Left ventricle myocardium inferior (tissue), 1 donor: ENCODE measurements at places on chromosomes 11 and 22. TPM values are rescaled to one million over a fixed set of nuclear protein-coding genes. Genes with fewer than 3 reads are reported as not detected.

GRCh38 chr11:86680716-86681482 is 8.5 kb upstream of the ME3 start:
- no peak overlapping the region for H3K4me3 ChIP-seq
- no peaks in the 10 kb centered on the region for H3K27me3 ChIP-seq
- peaks cover 60% of the 10 kb centered on the region for H3K4me1 ChIP-seq
- no peaks in the 10 kb centered on the region for H3K36me3 ChIP-seq

DNA sequence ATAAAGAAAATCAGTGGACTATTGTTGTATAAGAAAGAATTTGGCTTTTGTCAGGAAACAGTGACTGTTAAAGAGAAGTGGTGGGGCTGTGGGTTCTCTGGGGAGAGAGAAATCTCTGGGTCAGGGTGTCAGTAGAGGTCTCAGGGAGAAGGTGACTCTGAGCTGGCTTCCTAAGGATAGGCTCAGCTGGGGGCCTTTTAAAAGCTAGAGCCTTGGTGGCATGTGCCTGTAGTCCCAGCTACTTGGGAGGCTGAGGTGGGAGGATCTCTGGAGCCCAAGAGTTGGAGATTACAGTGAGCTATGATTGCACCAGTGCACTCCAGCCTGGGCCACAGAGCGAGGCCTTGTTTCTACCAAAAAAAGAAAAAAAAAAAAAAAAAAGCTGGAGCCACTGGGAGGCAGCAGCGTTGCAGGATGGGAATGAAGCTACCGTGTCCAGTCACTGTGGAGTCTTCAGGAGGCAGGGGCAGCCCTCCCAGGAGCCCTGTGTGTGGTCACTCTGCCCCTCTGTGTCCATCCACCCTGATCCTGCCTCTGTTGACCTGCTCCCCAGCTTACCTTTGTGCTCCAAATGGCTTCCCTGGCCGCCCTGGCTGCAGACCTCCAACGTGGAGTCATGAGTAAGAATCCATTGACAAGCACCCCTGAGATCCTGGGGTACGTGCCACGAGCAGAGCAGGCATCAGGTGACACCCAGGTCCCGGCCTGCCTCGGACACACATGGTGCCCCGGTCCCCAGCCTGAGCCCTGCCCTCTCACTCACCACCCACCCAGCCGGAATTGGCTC is 5.4 kb upstream of the MIF start:
- no peak for DNase-seq
- peak overlapping the region; percentile 38 for H3K27ac ChIP-seq
- H3K4me1 ChIP-seq: peaks cover 5% of the 10 kb centered on the region
- no peaks in the 10 kb centered on the region for H3K27me3 ChIP-seq
- no peak overlapping the region for H3K4me3 ChIP-seq

DNA sequence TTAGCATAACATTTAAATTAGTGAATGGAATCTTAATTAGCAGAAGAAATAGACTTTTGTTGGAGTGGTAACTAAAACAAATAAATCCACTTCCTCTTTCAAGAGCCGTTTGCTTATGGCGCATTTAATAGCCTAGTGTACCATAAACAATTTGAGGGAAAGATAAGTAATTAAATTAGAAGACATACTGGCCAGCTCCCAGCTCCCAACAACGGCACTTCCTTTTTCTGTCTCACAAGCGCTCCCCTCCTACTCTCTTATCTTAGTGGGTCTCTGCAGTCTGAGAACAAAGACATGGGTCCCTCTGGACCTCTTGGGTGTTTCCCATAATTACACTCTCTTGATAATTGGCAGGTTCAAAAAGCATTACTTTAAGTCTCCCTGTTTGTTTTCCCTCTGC is 146.0 kb downstream of the OPCML start:
- H3K4me1 ChIP-seq: peaks cover 19% of the 10 kb centered on the region
- no peaks in the 10 kb centered on the region for H3K36me3 ChIP-seq
- H3K27me3 ChIP-seq: peaks cover 34% of the 10 kb centered on the region
- no peak overlapping the region for H3K4me3 ChIP-seq
- H3K27ac ChIP-seq: no peak overlapping the region
- no peak for DNase-seq

DNA sequence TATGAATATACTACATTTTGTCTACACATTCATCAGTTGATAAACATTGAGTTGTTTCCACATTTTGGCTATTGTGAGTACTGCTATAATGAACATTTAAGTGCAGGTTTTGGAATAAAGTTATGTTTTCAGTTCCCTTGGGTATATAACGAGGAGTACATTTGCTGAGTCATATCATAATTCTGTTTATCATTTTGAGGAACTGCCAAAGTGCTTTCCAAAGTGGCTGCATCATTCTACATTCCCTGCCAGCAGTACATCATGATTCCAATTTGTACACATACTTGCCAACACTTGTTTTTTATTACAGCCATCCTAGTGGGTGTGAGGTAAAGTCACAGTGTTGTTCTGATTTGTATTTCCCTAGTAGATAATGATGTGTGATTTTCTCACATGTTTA is 1458.6 kb upstream of the TENM4 start:
- H3K4me1 ChIP-seq: peaks cover 3% of the 10 kb centered on the region
- no peaks in the 10 kb centered on the region for H3K27me3 ChIP-seq
- no peak overlapping the region for H3K27ac ChIP-seq
- DNase-seq: no peak
- no peak overlapping the region for H3K4me3 ChIP-seq

DNA sequence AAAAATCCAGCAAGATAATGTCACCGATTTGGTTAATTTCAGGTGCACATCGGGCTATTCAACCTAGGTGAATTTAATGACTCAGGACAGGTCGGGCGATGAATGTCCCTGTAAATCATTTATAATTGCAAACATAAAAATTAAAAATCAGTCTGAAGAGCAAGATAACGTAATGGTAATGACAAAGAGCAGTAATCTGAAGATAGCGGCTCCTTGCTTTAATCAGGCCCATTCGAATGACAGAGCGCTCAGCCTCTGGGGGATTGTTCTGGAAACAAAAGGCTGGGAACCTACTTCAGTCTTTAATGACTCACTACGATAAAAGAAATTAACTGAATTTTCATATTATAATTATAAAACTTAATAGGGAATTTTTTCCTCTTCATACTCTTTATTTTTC is 61.3 kb downstream of the RCN1 start:
- H3K4me1 ChIP-seq: peaks cover 18% of the 10 kb centered on the region
- H3K4me3 ChIP-seq: peak overlapping the region; percentile 46
- peaks cover 19% of the 10 kb centered on the region for H3K27me3 ChIP-seq
- H3K36me3 ChIP-seq: no peaks in the 10 kb centered on the region

- H3K4me3 ChIP-seq: peak overlapping the region; percentile 72
- peak overlapping the region; percentile 96 for H3K27ac ChIP-seq
- no peaks in the 10 kb centered on the region for H3K27me3 ChIP-seq
- H3K4me1 ChIP-seq: peaks cover 45% of the 10 kb centered on the region
- no peak for DNase-seq
- H3K36me3 ChIP-seq: peaks cover 59% of the 10 kb centered on the region
Measured at GRCh38 chr11:62592989-62593421, 1.7 kb upstream of the TUT1 start.

GRCh38 chr22:36332623-36333332 is 55.0 kb downstream of the MYH9 start:
- no peak for DNase-seq
- H3K27ac ChIP-seq: peak overlapping the region; percentile 100
- H3K27me3 ChIP-seq: no peaks in the 10 kb centered on the region
- H3K36me3 ChIP-seq: peaks cover 31% of the 10 kb centered on the region

GRCh38 chr11:33692013-33692504 is 8.6 kb downstream of the C11orf91 start:
- H3K4me1 ChIP-seq: peaks cover 90% of the 10 kb centered on the region
- peak overlapping the region; percentile 93 for H3K27ac ChIP-seq
- H3K36me3 ChIP-seq: no peaks in the 10 kb centered on the region

DNA sequence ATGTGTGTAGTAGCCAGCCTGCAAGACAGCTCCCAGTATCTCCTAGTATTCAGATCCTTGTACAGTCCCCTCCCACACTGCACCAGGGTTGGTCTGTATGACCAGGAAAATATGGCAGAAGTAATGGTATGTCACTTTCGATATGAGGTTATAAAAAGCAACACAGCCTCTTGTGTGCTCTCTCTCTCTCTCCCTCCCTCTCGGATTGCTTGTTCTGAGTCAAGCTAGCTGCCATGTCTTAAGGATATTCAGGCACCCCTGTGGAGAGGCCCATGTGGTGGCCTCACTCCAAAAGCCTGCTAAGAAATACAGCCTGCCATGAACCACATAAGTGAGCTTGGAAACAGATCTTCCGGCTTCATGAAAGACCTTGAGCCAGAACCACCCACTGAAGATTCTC is 25.4 kb downstream of the FXYD6 start:
- no peaks in the 10 kb centered on the region for H3K27me3 ChIP-seq
- no peaks in the 10 kb centered on the region for H3K36me3 ChIP-seq
- H3K27ac ChIP-seq: peak overlapping the region; percentile 33
- no peak overlapping the region for H3K4me3 ChIP-seq

DNA sequence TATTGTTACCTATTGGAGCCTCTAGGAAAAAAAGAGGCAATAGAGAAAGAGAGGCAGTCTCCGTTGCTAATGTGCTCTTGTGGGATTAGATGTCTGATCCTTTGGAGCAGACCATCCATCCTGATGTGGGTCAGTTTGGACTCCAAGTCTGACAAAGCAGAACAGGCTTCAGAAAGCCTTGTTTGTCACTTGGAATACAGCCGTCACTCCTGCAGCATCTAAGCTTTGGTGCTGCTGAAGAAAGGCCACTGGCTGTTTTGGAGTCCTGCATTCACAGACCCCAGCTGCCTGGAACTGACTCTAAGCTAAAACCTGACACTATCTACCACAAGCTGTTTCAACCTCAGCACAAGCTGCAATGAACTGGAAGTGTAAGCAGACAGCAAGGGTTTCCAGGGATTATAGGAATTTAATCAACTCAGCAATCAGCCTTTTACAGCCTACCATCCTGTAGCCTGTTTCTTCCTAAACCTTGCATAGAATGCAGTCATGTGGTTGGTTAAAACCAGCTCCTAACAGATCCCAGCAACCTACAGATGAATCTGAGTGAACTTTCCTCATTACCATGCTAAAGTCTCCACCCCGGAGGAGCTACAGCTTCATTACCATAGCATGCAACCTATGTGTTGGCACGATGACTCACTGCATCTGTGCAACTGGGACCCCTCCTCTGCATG is 3.7 kb upstream of the PLAAT4 start:
- H3K4me3 ChIP-seq: no peak overlapping the region
- no peak for DNase-seq
- no peak overlapping the region for H3K27ac ChIP-seq
- H3K27me3 ChIP-seq: no peaks in the 10 kb centered on the region

- H3K27me3 ChIP-seq: no peaks in the 10 kb centered on the region
- no peak overlapping the region for H3K27ac ChIP-seq
- H3K4me3 ChIP-seq: no peak overlapping the region
- no peak for DNase-seq
- H3K4me1 ChIP-seq: no peaks in the 10 kb centered on the region
Measured at GRCh38 chr11:80239217-80239616, 798.4 kb upstream of the TENM4 start.

DNA sequence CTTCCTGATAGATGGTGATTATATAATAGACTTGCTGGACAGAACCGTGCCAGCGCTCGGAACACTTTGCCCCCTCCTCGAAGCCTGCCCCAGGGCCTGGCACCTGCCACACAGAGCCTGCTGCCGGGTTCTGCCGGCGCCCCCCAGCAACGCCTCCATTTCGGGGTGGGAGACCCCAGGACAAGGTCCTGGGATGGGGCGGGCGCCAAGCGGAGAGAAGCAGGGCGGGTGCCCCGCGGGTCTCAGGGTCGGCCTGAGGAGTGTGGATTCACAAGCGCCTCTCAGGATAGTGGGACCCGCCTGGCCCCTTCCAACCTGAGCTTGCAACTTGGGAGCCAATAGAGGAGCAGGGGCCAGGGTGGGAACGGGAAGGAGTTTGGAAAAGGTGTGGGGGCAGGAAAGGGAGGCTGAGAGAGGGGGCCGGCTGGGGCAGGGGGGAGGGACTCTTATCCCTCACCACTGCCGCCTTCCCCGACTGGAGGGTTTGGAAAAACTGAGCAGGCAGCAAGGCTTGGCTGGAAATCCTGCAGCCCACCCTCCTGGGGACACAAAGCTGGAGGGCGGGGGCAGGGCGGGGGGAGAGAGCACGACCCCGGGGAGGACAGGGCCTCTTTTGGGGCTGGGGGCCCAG is 3.3 kb upstream of the BCL9L start:
- DNase-seq: peak; percentile 69
- H3K27me3 ChIP-seq: no peaks in the 10 kb centered on the region
- H3K4me3 ChIP-seq: peak overlapping the region; percentile 90
- peaks cover 74% of the 10 kb centered on the region for H3K4me1 ChIP-seq
- H3K36me3 ChIP-seq: no peaks in the 10 kb centered on the region
- H3K27ac ChIP-seq: peak overlapping the region; percentile 100

- no peak overlapping the region for H3K27ac ChIP-seq
- H3K4me1 ChIP-seq: peaks cover 20% of the 10 kb centered on the region
Measured at GRCh38 chr11:9005087-9005486, 1.3 kb upstream of the NRIP3 start.

DNA sequence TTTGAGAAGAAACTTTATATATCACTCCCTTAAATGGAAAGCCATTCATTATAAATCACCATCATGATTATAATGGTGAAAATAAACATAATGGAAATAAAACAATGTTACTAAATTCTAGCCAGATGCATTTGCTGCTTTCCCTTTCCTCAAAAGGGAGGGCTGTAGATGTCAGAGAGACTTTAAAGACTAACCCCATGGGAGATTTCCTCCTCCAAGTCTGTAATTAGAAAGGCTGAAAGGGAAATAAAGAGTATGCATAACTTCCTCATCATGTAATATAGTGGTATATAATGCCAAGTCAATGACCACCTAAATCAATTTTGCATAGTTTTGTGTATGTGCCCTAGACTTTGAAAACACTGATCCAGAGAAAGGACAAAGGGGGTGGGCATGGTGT is 6.4 kb downstream of the CD6 start:
- no peak overlapping the region for H3K27ac ChIP-seq
- H3K36me3 ChIP-seq: no peaks in the 10 kb centered on the region
- no peak overlapping the region for H3K4me3 ChIP-seq
- H3K4me1 ChIP-seq: no peaks in the 10 kb centered on the region
- DNase-seq: no peak

GRCh38 chr11:92453055-92453454 is 228.4 kb downstream of the FAT3 start:
- no peaks in the 10 kb centered on the region for H3K4me1 ChIP-seq
- H3K27me3 ChIP-seq: no peaks in the 10 kb centered on the region
- no peak overlapping the region for H3K4me3 ChIP-seq
- H3K36me3 ChIP-seq: no peaks in the 10 kb centered on the region
- DNase-seq: no peak

- no peak overlapping the region for H3K4me3 ChIP-seq
- no peak for DNase-seq
- H3K27ac ChIP-seq: no peak overlapping the region
- peaks cover 28% of the 10 kb centered on the region for H3K4me1 ChIP-seq
- peaks cover 4% of the 10 kb centered on the region for H3K36me3 ChIP-seq
Measured at GRCh38 chr11:116882386-116882785, 45.0 kb upstream of the APOA1 start.

Gene SCUBE2
- total RNA-seq: 1.8 TPM

Gene PRODH
- 13.3 TPM for total RNA-seq

Gene CCDC73
- total RNA-seq: not detected

Gene PRG3
- not detected for total RNA-seq

Gene BTG4
- total RNA-seq: not detected

Gene A4GALT
- total RNA-seq: 94.9 TPM

Gene LARGE2
- total RNA-seq: not detected

Gene PARVA
- 75.4 TPM for total RNA-seq

Gene OR52H1
- total RNA-seq: not detected
